ENCODE measurements at places on chromosomes 6 and 20.

DNA sequence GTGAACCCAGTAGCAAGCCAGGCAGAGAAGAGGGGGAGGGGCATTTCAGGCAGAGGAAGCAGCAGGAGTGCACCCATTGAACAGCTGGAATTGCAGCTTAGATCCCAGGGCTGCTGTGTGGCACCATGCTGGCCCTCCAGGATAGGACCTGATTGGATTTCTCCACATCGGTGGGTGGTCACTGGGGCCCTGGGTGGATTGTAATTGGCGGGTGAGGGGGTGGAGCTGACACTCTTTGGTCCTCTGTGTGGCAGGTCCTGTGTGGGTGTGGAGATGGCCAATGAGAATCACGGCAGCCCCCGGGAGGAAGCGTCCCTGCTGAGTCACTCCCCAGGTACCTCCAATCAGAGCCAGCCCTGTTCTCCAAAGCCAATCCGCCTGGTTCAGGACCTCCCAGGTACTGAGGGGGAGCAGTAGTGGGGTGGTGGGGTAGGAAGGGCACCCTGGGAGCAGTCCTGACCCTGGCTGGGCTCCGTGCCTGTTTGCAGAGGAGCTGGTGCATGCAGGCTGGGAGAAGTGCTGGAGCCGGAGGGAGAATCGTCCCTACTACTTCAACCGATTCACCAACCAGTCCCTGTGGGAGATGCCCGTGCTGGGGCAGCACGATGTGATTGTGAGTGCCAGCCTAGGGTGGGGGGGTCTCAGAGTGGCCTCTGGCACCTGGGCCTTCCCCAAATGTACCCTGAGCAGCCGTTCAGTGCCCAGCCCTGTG lies 4.4 kb downstream of the PCIF1 start:
- no peak for DNase-seq

DNA sequence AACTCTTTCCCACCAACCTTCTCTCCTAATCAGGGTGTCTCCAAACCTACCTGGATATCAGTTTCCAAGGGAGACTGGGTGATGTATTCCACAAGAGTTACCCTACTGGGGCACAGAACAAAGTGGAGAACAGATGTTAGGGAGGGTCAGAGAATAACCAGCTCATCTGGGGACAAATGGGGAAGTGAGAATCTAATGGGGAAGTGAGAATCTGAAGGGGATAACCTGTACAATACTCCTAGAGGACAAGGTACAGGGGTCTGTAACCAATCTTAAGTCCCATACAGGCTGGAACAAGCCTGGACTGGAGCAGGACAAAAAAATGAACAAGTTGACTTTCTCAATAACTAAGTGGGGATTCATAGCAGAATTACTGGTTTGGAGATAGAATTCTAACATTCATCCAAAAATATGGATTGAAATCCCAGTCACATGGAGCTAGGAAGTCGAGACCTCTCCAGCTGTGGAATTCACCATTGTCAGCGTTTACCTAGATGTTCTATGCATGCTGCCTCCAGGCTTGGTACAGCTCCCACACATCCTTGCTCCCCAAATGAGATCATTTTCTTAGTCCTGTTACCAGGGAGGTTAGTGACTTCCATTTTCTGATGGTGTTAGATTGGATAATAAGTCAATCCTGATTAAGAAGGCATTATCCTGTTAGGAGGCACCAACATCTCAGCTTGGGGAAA lies 214.8 kb upstream of the MOCS1 start:
- no peak for DNase-seq

DNA sequence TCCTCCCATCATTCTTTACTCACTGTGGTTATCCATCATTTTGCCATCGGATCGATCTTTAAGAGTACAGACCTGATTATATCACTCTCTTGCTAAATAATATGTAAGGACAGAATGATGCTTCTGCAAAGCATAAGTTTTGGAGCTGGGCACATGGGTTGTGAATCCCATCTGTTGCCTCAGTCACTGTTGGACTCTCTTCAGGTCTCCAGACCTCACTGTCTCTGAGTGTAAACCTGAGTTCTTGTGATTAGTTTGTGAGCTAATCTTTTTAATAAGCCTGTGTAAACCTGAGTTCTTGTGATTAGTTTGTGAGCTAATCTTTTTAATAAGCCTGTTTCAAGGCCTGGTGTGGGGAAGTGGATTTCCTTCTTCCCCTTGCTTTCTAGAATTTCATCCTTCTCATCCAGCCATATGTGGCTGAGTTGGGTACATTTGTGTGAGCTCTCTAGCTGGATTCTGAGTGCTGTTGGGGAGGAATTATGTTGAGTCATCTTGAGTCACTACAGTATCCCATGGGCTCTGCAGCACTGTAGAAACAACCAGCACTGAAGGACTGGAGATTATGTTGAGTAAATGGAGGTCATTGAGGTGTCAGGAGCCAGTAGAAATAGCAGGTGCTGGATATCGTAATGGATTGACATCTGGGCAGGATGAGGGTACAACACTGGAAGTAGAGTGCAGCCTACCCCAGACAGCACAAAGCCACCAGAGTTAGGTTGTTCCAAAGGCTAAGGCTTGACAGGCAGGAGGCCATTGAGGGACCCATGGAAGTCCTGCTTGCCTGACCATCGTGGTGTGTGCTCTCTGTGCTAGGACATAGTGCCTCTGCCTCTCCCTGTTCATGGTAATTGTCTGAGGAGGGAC lies 52.4 kb downstream of the SCAND1 start:
- no peak for DNase-seq

- no peak for DNase-seq
Measured at GRCh38 chr6:168061269-168062210, 17.5 kb downstream of the FRMD1 start.

GRCh38 chr6:21707524-21708319 lies 114.2 kb downstream of the SOX4 start:
- no peak for DNase-seq

GRCh38 chr6:67880939-67881705 lies 754.0 kb upstream of the ADGRB3 start:
- no peak for DNase-seq

DNA sequence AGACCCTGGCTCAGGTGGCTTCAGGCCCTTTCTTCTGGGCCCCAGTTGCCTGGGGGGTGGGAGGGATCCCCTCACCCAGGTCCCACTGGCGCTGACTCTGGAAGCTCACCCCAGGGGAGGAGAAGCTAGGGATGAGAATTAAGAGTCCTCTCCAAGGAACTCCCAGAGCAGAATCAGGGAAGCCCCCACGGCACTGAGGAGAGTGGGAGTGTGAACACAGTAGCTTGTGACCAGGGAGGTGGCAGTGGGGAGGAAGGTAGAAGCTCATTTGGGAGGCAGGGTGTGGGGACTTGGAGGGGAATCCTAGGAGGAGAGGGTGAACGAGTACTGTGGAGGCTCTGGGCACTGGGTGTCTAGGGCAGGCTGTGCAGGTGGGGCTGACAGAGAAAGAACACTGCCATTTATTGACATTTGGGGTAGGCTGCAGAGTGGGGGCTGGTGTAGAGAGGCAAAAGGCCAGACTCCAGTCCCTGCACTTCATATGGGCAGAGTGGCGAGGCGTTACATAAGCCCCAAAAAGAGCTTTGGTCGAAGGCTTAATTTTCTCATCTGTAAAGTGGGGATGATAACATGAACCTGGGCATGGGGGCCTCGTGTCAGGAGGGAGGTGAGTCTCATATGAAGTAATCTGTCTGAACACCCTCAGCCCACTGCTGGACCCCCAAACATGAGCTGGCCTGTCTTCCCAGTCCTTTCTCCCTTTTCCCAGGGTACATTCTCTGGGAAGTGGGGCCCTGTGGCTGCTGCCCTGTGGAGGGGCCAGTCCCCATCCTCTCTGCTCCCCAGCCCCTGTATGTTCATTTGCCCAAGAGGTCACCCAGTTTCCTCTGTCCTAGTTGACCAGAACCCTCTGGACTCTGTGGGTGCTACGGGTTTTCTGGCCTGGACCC lies 80.5 kb downstream of the VEGFA start:
- DNase-seq, result no peak

DNA sequence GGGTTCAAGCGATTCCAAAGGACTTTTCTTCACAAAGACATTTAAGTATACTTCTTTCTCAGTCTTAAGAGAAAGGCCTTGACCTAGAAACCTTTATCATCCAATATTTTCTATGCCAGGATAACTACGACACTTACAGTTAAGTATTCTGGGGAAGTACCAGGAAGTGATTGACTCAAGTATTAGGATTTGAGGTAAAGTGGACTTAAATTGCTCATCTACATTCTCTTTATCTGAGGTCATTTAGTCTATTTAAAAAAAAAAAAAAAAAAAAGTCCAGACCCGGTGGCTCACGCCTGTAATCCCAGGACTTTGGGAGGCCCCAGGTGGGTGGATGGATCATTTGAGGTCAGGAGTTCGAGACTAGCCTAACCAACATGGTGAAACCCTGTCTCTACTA lies 114.7 kb downstream of the ZFAND3 start:
- DNase-seq, result no peak

GRCh38 chr6:158262755-158263154 lies 49.5 kb upstream of the TULP4 start:
- no peak for DNase-seq

DNA sequence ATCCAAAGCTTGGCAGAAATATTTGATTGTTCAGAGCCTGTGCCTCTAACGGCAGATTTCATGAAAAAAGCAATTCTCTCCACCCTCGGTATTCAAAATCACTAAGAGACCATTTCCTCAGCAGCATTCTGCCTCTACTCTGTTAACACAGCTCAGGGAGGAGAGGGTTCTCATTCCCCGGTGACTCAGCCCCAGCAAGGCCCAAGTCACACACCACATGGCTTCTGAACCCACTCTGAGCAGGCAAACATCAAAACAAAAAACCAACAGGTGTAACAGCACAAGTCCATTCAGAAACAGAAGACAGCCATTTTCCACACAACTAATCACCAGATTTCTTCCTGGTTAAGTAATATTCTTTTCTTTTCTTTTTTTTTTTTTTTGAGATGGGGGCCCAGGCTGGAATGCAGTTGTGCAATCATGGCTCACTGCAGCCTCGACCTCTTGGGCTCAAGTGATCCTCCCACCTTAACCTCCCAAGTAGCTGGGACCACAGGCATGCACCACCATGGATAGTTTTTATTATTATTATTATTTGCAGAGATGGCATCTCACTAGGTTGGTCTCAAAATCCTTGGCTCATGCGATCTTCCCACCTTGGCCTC lies 55.4 kb downstream of the GFOD1 start:
- DNase-seq, result no peak

GRCh38 chr20:35515341-35515740 lies 14.1 kb downstream of the C20orf173 start:
- no peak for DNase-seq

Data from activated CD4-positive, CD25-positive, alpha-beta regulatory T cell treated with anti-CD3 and anti-CD28 coated beads, Interleukin-2, amount 50 U/mL, for 16 hours (primary cell).